KG1 (cell line): ENCODE measurements at places on chromosomes 12 and 14.

DNA sequence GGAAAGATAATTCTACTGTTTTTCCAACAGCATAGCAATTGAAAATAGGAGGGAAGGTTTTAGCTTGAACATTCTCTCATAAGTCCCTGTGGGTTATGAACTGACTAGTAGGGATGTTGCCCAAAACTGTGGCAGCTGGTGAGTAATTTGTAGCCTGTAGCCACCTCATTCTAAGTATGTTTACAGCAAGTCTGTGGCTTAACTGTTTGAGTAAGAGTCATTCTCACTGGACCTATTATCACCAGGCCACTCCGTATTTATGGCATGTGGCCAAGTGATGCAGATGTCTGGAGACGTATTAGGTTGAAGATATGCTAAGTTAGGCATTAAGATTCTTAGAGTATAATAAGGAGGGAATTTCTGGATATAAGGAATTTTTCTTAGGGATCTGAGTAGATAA is 458.3 kb downstream of the ETNK1 start:
- no peak for DNase-seq

DNA sequence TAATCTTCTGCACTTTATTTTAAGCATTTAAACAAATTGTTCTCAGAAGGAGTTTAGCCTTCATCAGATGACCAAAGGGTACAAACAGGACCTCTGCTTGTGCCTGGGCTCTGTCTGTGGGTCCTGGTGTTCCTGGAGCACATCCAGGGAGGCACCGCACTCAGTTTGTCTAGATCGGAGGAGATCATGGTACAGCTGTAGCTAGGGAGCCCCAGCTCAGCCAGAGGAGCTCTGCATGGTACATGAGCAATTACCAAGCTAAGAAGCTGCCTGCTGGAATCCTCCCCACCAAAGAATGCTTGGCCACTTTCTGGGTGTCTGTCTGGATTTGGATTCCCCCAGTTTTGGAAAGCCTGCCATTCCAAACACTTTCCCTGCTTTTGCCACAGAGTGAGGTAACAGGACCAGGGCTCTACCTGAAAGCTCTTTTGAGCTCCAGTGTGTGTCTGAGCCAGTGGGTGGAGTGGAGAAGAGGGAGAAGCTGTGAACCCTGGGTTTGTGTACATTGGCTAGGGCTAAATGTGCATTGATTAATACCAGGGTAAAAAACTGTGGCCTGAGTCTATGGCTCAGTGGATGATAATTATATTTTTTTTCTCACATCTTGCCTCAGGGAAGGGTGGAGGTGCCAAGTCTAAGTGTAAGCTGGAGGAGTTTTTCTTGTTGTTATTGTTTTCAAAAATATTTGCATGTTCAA is 163.7 kb upstream of the IGF1 start:
- DNase-seq = no peak

DNA sequence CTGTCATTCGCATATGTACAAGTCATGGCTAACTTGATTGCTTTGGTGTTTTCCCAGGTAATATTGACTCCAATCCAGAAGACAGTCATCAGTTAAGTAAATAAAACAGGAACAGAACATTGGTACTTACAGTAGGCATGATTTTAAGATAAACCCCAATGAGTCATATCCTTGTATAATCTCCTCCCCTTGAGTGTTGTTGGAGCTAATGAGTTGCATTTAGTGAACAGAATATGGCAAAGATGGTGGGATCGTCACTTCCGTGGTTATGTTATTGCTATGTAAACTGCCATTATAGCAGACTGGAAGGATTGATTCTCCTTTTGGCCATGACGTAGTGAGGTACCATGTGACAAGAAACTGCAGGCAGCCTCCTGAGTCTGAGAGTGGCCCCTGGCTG is 102.2 kb downstream of the TMX1 start:
- no peak for DNase-seq

DNA sequence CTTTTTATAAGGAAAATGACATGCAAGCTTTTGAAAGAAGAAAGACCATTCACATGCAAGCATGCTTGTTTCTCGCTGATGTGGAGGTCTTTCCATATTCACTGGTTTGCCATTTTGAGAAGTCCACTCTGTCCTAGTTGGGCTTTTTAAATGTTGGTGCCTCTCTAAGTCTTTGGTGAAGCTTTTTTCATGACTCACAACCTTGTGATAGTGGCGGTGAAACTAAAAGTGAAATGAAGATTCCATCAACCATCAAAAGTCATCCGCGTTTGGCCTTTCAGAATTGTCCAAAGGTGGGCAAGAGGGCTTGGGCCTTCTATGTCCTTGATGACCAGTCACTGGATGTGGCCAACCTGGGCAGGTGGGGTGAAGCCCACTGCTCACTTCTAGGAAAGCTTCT is 4.3 kb downstream of the LRRC74A start:
- DNase-seq = no peak

DNA sequence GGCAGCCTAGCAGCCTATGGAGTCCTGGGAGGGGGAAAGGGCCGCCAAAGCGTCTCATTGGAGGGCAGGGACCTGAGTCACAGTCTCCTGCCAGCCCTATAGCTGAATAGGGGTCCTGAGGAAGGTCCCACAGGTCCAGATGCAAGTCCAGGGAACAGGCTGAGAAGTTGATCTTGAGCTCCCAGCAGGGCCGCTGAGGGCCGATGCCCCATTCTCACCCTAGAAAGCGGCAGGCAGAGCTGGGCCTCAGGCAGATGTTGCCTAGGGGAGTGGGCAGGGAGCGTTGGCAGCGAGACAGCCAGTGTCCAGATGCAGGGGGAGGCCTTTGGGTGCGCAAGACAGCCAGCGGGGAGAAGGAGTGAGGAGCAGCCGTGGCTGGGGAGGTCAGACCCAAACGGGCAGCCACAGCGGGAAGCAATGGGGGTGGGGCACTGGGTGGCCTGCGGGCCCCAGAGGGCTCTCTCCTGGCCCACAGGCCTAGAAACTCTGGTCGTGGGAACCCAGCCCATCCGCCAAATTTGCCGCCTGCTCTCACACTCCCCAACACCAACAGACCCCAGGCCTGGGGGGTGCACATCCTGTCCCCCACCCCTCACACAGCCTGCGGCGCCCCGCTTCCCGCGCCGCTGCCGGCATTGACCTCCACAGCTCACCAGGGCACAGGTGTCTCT is 1.1 kb downstream of the HDAC7 start:
- DNase-seq = no peak

DNA sequence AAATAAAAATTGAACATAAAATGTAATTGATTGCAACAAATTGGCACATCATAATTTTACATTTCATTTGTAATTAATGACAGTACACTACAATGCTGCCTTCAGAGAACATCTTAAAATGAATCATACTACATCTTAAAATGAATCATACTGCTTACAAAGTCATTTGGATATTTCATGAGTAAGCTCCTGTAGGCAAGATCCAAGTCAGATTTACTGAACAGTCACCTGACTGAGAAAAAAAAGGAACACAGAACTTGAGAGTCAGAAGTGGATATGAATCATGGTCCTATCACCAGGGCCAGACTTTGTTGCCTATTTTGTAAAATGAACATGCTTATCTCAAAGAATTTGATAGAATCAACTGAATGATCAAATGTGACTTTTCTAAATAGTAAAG is 32.7 kb upstream of the FBLN5 start:
- no peak for DNase-seq

- DNase-seq = no peak
Measured at GRCh38 chr14:87935081-87935828, 57.7 kb downstream of the GALC start.

GRCh38 chr12:74334780-74335179 is 202.9 kb upstream of the ATXN7L3B start:
- no peak for DNase-seq

DNA sequence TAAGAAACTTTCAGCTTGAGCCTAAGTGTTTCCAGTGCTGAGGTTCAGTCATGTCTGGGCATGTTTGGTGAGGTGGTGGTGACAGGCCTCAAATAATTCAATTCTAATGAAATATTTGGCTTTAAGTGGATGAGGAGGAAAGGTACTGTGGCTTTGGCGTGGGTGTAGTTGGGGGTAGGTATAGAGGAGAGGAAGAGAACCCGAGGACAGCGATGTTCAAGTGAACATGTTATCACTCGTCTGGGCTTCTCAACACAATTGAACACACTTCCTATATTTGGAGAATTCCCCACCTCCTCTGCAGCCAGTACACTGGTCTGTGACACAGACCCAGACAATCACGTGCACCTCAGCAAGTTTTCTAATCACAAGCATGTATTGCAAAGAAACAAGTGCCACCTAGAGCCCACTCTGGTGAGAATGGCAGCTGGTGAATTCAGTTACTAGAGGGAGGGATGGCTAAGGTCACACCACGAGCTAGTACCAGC is 53.0 kb downstream of the IFNG-AS1 start:
- DNase-seq = no peak

- DNase-seq = no peak
Measured at GRCh38 chr12:79874665-79875064, 60.2 kb downstream of the PPP1R12A start.

DNA sequence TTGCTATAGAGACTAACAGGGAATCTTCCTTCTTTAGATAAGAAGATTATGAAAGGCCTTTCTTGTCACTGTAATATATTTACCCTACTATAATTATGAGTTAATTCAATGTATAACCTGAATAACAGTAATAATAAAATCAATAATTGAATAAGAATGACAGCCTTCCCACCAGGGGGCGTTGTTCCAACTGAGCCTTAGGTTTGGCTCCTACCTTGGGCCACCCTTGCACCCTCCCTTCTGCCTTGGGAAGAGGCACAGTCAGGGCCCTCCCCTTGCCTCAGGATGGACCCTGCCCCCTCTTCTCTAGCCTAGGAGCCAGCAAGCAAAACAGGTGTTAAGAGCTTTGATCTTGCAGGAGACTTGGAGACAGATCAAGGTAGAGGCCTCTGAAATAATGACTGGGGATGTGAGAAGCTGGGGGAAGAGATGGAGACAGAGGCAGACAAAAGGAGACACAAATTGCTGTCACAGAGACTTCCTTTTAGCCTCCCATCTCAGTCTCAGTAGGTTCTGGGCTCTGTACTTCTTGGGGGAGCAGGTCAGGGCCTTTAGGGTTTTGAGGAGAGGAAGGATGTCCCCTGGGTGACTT is 40.1 kb upstream of the CISTR start:
- no peak for DNase-seq

DNA sequence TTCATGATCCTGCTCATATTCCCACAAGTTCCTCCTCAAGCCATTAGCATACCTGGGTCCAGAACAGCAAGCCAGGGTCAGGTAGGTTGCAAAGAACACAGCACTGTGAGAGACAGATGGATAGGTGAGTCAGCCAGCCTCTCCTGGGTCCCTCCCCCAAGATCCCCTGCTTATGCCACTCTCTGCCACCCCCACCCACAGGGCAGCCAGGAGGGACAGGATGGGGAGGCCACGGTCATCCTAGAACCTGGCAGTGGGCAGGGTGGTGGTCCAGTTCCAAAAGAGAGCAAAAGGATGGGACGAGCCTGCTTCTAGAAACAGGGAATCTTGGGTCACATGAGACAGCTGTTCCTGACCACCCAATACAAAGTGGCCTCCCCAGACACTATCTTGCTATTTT is 12.7 kb downstream of the FAIM2 start:
- DNase-seq = no peak

- DNase-seq = no peak
Measured at GRCh38 chr12:91588874-91589454, 406.3 kb upstream of the DCN start.

DNA sequence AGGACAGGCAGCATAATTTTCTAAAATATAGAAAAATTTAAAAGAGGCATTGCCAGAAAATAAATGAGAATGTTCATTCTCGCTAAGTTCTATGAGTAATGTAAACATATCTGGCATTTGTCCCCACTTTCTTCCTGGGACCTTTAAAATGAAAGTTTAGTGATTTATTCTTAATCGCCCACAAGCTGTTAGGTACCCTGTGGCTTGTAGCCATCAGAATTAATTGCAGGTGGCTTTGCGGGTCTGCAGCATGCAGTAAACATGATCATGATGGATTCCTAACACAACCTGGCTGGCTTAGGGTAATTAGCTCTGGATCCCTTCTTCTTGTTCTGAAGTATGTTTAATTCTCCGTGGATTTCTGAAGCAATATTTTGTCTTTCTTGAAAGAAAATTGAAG is 103.5 kb upstream of the FRMD6 start:
- no peak for DNase-seq

DNA sequence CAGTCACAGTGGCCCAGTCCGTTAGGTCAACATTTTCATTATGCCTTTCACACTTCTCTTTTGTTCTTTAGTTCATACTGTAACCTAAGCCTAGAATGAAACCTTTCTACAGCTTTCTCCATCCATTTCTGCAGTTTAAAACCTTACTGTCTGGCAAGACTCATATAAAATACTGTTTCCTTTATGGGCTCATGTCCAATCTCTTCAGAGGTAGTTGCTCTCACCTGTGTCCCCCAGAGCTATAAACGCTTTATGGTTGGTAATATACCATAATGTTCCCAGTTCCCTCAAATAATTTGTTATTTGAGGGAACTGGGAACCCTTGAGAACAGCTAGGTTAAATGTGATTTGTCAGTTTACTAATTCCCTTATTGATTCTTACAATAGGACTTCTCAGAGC is 83.0 kb downstream of the SRGAP1 start:
- DNase-seq = no peak

GRCh38 chr12:29428633-29429032 is 47.7 kb upstream of the ERGIC2 start:
- no peak for DNase-seq

DNA sequence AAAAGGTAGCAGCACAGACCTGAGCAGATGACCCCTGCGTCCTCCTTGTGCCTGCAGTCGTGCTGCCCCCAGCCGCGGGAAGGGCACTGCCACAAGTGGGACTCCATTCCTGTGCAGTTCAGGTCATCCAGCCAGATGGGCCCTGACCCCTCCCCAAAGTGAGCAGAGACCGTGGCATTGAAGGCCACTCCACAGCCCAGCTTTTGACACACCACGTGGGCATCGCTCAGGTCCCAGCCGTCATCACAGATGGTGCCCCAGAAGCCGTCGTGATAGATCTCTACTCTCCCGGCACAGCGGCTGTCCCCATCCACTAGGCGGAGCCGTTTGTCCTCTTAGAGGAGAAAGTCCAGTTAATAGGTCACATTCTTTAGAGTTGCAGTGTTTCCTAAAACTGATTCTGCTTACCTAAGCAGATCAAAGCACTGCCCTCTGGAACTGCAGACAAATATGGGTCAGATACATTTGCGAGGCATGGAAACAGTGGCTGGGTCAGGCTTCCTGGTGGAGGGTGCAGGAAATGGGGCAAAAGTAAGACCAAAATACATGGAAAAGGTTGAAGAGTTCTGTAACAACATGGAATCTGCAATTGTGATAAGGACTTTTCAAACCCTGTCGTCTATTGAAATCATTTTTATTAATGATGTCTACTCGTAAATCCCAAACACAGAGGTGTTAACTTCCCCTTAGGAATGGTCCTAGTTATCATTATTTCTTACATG is 69.4 kb downstream of the CD163L1 start:
- DNase-seq = no peak

- DNase-seq = no peak
Measured at GRCh38 chr14:104980611-104981531, 2.7 kb upstream of the AHNAK2 start.
